ENCODE measurements at places on chromosomes 13 and 19.

GRCh38 chr13:67445436-67445835 is 215.3 kb upstream of the PCDH9 start:
- DNase-seq: no peak

DNA sequence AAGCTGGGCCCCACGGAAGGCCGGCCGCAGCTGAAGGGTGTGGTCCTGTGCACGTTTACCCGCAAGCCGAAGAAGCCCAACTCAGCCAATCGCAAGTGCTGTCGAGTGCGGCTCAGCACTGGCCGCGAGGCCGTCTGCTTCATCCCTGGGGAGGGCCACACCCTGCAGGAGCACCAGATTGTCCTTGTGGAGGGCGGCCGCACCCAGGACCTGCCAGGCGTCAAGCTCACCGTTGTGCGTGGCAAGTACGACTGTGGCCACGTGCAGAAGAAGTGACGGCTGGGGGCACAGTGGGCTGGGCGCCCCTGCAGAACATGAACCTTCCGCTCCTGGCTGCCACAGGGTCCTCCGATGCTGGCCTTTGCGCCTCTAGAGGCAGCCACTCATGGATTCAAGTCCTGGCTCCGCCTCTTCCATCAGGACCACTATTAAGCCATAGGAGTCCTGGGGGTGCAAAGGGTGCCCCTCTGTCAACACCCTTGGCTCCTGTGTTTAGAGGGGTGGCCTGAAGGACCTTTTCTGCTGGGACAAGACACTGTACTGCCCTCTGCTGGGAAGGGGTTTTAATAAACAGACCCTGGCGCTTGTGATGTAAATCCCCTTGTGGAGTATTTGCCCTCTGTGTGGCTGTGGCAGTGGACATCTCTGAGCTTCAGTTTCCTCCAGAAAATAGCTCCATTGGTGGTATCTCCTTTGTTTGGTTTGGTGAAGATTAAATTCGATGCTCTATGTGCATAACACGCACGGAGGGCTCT is 1.9 kb downstream of the MRPS12 start:
- peak; percentile 37 for DNase-seq

DNA sequence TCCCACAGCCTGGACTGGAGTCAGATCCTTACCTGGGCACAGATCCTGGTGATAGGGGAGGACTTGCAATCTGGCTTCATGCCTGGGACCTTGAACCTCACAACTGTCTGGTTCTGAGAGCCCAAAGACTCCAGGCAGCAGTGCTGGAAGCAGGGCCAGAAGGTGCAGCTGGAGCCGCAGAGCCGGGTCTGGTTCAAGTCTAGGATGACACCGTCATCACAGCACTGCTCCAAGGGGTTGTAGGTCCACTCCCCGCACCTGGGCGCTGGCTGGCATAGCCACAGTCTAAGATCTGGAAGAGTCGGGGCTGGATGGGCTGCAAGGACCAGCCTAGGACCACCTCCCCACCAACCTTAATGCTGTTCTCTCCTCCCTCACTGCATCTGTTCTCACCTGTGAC is 677 bp downstream of the IGFL4 start:
- DNase-seq: no peak

DNA sequence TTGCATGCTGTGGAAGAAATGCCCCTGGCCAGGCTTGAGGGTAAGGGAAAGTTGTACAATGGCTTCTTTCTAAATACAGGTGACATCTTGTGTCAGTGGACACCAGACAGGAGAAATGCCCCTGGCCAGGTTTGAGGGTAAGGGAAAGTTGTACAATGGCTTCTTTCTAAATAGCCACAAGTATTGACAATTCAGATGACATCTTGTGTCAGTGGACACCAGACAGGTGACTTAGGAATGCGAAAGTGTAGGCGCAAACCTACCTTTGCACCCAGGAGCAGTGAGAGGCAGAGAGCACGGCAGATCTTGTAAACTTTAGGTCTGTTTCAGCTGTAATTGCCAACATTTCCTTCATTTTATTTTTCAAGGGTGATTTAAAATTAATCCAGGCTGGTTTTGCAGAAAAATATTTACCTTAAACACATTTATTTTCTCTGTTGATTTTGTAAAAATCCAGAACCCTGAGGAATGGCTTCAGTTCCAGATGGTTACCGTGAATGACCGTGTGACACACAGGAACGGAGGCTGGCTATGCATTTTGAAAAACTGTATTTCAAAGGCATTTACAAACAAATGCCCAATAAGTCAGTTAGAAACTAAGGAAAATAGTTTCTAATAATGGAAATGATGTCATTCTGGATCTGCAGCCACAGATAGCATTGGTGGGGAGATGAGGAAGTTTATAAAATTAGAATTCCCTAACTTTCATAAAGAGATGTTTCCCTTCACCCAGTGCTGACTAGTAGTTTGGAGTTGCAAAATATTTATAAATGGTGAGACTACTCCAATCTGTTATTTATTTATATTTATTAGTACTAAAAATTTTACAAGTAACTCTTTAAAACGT is 34.9 kb downstream of the TNFSF13B start:
- no peak for DNase-seq

DNA sequence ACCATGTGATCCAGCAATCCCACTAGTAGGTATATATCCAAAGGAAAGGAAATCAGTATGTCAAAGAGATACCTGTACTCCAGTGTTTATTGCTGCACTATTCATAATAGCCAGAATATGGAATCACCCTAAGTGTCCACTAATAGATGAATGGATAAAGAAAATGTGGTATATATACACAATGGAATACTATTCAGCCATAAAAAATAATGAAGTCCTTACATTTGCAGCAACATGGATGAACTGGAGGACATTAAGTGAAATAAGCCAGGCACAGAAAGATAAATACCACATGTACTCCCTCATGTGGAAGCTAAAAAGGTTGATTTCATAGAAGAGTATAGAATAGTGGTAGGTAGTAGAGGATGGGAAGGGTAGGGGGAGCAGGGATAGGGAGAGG is 23.5 kb downstream of the BORA start:
- DNase-seq: no peak

DNA sequence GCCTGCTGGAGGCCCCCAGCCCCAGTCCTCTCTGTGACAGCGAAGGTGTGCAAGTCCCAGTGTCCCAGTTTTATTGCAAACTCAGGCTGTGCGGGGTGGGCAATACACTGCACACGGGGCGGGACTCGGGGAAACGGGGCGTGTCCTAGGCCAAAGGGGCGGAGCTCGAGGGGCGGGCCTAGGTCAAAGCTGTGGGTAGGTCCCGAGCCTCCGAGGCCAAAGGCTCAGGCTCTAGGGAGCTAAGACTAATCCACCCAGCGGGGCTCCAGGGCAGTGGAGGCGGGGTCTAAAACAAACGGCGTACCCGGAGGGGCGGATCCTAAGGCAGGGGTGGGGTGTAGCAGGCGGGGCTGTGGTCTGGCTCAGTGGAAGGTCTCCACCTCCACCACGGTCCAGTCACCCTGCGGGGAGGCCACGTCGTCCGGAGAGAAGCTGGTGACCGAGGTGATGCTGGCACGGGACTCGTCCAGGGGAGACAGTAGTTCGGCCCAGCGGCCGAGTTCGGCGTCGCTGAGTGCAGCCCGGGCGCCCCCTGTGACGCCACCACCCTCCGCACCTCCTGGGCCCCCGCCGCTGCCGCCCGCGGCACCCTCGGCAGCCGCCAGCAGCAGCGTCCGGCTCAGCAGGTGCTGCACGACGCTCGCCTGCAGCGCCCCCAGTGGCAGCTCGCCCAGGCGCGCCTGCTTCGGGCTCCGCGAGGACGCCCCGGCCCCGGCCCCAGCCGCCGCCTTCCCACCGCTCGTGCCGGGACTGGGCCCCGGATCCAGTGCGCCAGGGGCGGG is 5.3 kb downstream of the PRR36 start:
- peak; percentile 27 for DNase-seq

GRCh38 chr13:50740052-50740741 is 103.3 kb downstream of the DLEU7 start:
- no peak for DNase-seq
